ENCODE measurements at places on chromosomes 1 and 21. TPM values are rescaled to one million over a fixed set of nuclear protein-coding genes. Genes with fewer than 3 reads are reported as not detected.

The LGR6 gene
- not detected for total RNA-seq

The TLR5 gene
- 0.73 TPM for total RNA-seq

The MYCL gene
- total RNA-seq = 0.37 TPM

The KRTAP12-2 gene
- not detected for total RNA-seq

The SMCP gene
- not detected for total RNA-seq

The SRGAP2B gene
- total RNA-seq = 49.3 TPM

The OR2L5 gene
- not detected for total RNA-seq

The TSPEAR gene
- not detected for total RNA-seq

The AMPD1 gene
- total RNA-seq = not detected

The LRRC71 gene
- not detected for total RNA-seq

The OR2AK2 gene
- total RNA-seq = not detected

The MROH9 gene
- not detected for total RNA-seq

The CHODL gene
- total RNA-seq = under 0.01 TPM

The NEK2 gene
- 24.4 TPM for total RNA-seq

Measured in subcutaneous preadipocyte (primary cell).